Subcutaneous preadipocyte (primary cell): ENCODE measurements at places on chromosomes 7 and 10. TPM values are rescaled to one million over a fixed set of nuclear protein-coding genes. Genes with fewer than 3 reads are reported as not detected.

Gene TRIM73
- 0.20 and 1.5 TPM in 2 replicates for total RNA-seq

Gene SLC25A40
- total RNA-seq = 7.3 and 10.4 TPM in 2 replicates

Gene VSTM4
- total RNA-seq = 4.0 and 4.1 TPM in 2 replicates

Gene GPR146
- total RNA-seq = 0.78 and 2.6 TPM in 2 replicates
